ENCODE measurements at places on chromosomes 4 and X.
A peak's percentile ranks its signal among the peaks of the same experiment; 100 is the strongest.

DNA sequence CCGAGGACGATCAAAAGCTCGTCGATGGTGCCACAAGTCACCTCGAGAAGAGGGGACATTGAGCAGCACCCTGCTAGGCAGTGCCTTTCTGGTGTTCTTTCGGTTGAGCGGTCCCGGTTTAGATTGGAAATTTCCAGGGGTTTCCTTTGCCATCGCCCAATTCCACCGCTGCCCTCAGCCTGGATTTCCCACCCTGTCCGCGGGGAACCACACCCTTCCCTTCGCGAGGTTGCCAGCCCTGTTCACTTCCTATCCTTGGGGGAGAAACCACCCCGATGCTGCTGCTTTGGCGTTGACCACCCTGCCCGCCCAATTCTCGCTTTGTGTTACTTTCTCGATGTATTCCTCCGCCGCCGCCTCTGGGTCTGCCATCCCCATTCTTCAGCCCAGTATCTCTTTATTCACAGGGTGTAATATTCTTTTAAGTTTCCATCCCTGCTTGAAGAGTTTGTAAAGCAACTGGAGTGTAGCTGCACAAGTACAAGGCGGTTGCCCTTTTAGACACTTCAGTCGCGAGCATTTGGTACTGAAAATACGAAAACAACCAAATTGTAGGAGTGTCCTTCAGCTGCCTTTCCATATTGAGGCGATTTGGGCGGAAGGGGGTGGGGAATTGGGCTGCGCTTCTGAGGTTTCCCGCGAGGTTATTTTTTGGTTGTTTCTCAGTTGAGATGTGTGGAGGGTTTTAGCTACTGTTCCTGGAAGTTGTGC is 1.1 kb downstream of the OGT start:
- DNase-seq = peak; percentile 44

- DNase-seq = no peak
Measured at GRCh38 chr4:121096629-121097028, 24.3 kb upstream of the NDNF start.

GRCh38 chrX:37783305-37783704 is 3.4 kb downstream of the CYBB start:
- no peak for DNase-seq

GRCh38 chr4:74543983-74544382 is 99.0 kb downstream of the AREG start:
- no peak for DNase-seq

DNA sequence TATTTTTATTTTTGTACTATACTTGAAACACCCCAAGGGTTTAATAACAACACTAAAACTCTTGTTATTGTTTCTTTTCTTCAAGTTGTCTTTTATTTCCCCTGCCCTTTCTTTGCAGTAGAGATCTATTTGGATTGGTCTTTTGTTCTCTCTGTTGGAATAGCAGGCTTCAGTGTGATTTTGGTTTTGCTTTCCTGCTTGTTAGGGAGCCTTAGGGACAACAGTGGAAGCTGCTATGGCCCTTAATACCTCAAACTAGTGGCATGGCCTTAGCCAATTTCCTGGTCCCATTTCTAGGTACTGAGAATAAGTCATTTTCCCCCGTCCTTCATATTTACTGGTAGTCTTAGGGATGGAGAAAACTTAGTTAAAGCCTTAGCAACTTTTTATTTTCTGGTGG is 535.4 kb upstream of the NDST4 start:
- DNase-seq = no peak

DNA sequence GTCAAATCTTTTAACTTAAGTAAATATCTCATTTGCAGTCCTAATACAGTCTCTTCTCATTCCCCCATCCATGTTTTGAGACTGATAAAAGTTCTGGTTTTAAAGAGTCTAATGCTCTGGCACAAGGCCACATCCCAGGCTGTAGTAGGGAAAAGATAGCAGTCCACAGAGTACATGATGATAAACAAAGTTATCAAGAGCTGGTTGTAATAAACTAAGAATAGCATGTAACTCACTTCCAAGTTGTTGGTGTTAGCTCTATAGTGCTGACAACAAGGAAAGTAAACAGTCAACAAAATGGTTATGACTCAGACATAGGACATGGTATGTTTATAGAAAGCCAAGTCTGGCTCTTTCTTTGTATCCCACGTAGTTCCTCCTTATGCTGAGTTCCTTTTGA is 21.8 kb upstream of the AREG start:
- no peak for DNase-seq

DNA sequence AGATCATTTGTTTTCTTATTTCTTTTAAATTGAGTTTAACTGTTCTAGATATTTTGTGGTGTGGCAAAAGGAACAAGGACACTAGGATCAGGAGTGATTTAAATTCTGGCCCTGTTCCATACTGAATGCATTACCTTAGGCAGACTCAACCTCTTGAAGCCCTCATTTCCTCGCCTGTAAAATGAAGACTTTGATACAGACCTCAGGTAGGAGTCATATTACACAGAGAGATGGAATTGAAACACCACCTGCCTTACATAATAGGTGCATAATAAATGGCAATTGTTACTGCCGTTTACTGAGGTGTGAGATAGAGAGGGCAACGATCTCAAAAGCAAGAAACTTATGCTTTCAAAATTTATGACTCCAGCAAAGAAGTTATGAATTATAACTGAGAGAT is 28.2 kb upstream of the RASSF6 start:
- no peak for DNase-seq
